ENCODE measurements at places on chromosomes 5 and 9.

DNA sequence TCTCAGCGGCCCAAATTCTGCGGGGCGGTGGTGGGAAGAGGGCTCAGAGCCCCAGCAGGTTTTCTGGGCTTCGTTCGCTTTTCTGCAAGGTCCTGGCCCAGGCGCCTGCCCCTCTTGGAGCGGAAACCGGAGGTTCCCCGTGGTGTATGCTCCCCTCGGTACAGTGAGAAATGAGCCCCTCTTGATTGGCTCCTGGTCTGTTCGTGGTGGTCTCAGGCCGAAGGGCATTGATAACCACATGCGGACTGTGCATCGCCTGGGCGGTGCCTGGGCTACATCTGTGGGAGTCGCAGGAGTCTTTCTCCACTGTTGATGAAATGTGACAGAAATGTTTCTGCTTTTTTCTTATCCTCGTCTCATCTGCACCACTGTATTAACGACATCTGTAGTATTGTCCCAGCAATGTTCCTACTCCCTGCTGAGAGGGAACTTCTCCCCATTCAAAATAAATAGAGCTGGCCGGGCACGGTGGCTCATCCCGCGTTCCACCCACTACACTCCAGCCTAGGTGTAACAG is 682 bp downstream of the MAN1B1 start:
- no peak for DNase-seq

DNA sequence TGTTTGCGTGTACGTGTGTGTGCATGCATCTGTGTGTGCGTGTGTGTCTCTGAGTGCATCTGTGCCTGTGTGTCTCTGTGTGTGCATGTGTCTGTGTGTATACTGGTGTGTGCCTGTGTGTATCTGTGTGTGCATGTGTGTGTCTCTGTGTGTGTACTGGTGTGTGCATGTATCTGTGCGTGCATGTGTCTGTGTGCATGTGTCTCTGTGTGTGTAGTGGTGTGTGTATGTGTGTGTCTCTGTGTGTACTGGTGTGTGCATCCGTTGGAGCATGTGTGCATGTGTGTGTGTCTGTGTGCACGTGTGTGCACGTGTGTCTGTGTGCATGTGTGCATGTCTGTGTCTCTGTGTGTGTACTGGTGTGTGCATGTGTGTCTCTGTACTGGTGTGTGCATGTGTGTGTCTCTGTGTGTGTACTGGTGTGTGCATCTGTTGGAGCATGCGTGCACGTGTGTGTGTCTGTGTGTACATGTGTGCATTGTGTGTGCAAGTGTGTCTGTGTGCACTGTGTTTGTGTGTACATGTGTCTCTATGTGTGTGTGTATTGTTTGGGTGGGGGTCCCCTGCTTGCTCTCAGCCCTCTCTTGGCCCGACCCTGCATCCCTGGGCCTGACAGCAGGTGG is 23.8 kb upstream of the NOTCH1 start:
- no peak for DNase-seq

DNA sequence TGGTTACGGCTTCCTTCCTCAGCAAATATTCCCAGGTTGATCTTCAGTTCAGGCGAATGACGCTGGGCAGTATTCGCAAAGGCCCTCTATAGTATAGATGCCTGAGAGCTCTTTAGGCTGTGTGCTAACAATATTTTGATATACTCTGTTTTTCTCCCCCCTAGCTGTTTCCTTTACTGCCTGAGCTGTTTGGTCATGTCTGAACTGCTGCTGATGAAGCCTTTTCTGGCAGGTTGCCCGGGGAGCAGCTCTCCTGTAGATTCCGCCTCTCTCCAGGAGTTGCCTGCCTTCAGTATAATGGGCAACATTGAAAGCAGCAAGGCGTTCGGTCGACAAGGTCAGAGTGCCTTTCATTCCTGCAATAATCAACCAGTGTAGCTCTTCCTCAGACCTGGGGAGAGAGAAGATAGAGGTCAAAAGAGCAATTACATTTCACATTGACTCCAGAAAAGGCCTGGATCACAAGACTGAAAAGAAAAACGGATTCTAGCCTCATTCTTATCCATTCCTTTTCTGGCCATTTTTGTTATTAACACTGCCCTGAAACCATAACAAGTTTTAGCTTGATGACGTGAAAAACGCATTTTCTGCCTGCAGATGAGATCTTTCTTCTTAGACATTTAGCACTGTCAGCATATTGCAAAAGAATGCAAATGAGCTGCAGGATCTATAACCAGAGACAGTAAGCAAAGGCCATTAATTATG is 60.1 kb upstream of the ZNF608 start:
- no peak for DNase-seq

- no peak for DNase-seq
These were observed 99.8 kb downstream of the RALGPS1 start for GRCh38 chr9:127014216-127014909.

DNA sequence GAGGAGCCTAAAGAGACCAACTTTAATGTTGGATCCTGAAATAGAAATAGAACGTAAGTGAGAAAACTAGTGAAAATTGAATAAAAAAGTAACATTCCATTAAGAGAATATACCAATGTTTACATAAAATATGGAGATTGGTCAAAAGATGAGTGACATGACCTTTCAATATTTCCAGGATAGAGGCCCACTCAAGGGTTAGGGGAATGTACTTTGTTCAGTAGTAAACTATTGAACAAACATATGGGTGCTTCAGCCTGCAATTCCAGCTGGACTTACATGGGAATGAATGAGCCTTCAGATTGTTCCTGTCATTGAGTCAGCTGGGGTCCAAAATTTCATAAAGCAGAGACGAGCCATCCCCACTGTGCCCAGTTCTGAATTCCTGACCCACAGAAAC is 371.7 kb upstream of the POU5F2 start:
- no peak for DNase-seq

DNA sequence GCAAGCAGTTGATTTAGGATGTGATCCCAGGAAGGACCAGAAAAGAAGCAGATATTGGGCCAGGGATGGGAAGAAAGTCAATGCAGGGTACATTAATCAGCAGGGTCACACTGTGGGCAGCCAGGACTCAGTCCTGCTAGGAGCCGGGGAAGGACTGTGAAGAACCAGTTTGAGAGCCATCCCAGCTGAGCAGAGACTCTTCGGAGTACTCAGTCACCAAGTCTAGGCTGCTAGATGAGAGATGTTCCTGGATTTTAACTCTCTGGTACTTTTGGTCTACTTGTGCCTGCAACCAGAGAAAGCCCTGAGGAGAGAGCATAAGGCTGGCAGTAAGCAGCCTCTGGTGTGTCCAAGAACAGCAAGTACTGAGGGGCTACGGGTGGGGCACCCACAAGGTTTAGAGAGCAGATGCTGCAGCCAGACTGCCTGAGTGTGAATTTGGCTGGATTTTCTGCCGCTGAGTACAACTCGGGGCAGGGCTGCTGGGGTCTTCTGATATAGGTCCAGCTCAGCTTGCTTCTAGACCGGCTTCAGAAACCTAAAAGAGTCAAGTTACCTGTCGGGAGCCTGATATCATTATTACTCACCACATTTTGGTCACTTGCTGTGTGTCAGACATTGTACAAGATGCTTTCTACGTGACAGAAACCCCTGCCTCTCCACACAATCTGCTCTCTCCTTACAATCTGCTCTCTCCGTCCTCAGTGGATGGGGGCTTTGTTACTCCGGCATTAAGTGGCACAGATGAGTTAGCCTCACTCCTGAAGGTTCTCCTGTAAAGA is 250.2 kb upstream of the GAS1 start:
- no peak for DNase-seq

DNA sequence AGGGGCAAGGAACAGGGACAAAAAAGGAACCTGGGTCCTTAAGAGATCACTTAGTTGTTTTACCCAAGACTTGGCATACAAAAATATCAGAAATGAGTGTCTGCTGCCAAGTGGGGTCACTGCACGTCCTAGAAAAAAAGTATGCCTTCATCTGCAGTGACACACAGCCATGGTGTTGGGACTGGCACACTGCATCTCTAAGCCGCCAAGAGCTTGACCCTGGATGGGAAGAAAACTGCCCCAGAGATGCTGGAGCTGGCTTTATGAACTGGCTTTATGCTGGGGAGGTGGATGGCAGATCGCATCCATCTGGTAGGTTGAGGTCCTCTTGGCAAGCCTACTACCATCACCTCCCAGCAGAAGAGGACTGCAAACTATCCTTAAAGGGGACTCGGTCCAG is 51.7 kb downstream of the IRF1 start:
- DNase-seq: no peak

DNA sequence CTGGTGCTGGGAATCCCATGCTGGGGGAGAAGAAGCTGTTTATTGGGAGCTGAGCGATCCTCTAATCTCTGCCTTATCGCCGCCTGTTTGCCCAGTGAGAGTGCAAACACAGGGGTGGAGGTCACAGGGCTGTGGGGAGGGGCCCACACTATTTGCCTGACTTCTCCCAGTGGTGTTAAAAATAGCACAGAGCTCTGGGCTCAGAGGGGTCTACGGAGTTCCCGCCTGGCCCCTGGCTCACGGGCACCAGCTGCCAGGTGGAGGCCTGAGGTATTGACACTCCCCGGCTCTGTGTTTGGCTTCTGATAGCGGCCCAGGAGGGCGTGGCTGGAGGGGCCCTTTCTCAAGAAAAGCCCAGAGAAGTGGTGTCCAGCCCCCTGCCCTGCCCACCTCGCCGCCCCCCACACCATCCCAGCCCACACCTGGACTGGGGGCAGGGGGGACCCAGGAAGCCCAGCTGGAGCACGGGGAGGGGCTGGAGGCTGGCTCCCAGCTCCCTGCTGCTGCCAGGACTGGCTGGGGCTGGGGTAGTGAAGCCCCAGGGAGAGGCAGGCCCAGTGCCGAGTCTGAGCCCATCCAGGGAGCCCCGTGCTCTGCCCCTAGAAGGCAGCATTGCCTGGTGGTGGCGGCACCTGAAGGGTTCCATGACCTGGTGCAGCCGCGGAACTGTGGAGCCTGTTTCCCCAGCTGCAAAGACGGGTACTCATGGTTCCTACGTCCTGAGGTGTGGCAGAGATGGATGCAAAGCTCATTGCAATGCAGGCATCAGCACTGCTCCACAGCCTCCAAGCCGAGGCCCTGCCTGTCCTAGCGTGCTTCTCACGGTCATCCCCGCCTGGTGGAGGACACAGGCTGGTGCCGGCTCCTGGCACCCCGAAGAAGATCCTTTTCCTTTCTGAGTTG is 35.7 kb upstream of the EGFL7 start:
- DNase-seq: no peak

DNA sequence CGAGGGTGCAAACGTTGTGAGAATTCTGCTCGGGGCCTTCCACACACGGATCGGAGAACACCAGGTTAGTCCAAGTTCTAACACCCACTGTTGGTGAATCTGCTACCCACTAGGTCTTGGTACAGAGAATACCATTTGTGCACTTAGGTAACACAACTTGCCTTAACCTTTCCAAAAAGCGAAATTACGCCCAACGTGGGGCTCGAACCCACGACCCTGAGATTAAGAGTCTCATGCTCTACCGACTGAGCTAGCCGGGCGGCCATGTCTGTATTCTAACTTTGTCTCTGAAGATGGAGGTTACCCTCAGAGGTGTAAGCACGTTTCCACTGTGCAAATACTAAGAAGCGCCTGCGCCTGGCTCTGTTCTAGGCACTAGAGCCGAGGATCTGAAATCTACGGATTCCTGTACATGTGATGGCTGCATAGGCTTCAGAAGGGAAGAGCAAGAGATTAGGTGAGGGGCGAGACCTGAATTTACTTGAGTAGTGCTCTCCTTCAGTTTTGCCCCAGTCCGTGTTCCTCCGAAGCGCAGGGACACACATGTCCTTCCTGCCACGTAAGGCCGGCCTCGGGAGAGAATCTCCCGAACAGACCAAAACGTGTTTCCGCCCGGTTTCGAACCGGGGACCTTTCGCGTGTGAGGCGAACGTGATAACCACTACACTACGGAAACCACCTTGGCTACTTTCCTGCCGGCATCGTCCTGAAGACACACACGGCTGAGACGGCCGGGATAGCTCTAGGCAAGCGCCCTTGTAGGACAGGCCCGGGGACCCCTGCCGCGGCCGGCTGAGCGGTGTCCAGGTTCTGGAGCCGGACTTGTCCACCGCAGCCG is 1.1 kb upstream of the TRIM41 start:
- DNase-seq: peak; percentile 96

DNA sequence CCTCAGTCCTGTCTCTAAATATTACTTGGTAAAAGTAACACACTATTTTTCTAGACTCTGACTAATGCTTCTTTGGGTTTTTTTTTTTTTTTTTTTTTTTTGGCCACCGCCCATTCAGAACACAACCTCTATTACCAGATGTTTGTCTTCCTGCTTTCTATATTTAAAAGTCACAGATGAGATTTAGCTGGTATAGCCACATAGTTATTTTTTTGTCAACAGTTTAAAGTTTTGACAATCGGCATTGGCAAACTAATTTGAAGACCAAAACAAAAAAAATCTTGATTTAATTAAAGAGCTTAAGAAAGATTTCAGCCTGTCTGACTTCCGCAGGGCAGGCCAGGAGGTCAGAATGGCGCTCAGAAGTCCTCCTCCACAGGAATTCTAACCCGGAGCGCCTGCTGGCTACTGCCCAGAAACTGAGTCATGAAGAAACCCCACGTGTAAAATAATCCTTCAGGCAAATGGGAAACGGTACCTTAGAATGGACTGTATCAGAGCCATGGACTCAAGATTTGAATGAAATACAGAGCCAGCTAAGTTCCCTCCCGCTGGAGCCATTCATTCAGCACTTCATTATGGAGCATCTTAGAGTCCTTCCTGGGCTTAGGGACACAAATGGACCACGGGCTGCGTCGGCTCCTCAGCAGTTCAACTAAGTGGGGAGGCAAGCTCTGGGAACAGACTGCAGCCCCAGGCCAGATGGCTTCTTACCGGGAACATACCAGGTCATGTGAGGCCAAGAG is 55.6 kb downstream of the PTPDC1 start:
- no peak for DNase-seq

DNA sequence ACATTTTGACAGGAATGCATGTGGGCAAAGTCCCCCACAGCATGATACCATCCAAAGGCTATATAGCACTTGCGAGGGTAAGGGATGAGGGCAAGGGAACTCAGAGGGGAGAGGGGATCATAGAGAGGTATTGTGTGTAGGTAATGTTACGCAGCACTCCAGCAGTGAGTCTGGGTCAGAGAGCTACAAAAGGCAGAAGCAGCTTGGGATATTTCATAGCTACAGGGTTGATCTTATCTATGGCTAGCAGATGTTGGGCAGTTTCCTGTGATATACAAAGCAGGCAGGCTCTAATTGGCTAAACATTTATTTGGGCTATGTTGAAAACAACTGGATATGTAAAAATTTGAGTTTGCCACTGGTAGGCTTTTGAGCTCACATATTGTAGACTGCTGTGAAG is 17.8 kb upstream of the SLCO4C1 start:
- no peak for DNase-seq

- no peak for DNase-seq
These were observed 71.5 kb downstream of the PSMB7 start for GRCh38 chr9:124343533-124344290.

DNA sequence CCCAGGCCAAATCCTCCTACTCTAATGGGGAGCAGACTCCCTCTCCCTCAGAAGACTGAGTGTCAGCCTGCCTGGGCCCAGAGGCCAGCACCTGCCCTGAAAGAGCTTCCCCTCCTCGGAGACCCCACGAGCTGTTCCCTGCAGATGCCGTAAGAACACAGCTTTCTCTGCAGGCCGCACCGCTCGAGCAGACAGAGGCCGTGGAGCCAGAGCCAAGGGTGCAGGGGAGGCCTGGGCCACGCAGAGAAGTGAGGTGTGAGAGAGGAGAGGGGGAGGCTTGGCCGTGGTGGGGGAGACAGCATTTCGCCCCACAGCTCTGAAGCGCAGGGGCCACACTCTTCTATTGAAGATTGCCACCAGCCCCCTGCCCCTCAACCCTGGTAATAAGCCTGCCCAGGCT is 62.8 kb upstream of the GARNL3 start:
- no peak for DNase-seq
